Thymus (tissue), 14 donors: ENCODE measurements at places on chromosomes 5 and 9.

GRCh38 chr9:82670000-82670399, 392.9 kb downstream of the RASEF start:
- H3K36me3 ChIP-seq: no peaks in the 10 kb centered on the region
- no peak for DNase-seq
- H3K4me1 ChIP-seq: no peaks in the 10 kb centered on the region
- H3K27me3 ChIP-seq: no peaks in the 10 kb centered on the region
- no peak overlapping the region for H3K27ac ChIP-seq

GRCh38 chr5:97627272-97627671, 444.2 kb upstream of the RIOK2 start:
- H3K36me3 ChIP-seq: no peaks in the 10 kb centered on the region
- H3K27ac ChIP-seq: no peak overlapping the region
- no peaks in the 10 kb centered on the region for H3K27me3 ChIP-seq
- H3K4me3 ChIP-seq: no peak overlapping the region
- H3K4me1 ChIP-seq: no peaks in the 10 kb centered on the region

GRCh38 chr9:116687754-116688135, 640 bp downstream of the TRIM32 start:
- no peak overlapping the region for H3K27ac ChIP-seq
- H3K4me3 ChIP-seq: peak overlapping the region; percentile 62
- peaks cover 6% of the 10 kb centered on the region for H3K4me1 ChIP-seq
- no peak for DNase-seq
- H3K36me3 ChIP-seq: no peaks in the 10 kb centered on the region
- H3K27me3 ChIP-seq: no peaks in the 10 kb centered on the region

GRCh38 chr5:110356677-110357076, 369.8 kb downstream of the TMEM232 start:
- no peaks in the 10 kb centered on the region for H3K4me1 ChIP-seq
- H3K4me3 ChIP-seq: no peak overlapping the region
- no peaks in the 10 kb centered on the region for H3K36me3 ChIP-seq
- no peak overlapping the region for H3K27ac ChIP-seq
